ENCODE measurements at places on chromosomes 3 and 15.

- DNase-seq, result no peak
Observed at GRCh38 chr15:50050986-50051743, 67.9 kb downstream of the ATP8B4 start.

DNA sequence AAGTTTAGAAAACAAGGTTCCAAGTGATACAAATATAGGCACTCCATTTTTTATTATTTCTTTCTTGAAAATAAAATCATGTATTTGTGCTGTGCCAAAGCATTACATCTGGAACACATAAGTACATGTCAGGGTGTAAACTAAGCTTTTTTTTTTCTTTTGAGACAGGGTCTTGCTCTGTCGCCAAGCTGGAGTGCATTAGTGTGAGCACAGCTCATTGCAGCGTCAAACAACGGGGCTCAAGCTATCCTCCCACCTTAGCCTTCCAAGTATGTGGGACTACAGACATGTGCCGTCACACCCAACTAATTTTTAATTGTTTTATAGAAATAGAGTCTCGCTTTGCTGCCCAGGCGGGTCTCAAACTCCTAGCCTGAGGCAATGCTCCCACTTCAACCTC, 9.0 kb downstream of the SPATA12 start:
- DNase-seq, result no peak

DNA sequence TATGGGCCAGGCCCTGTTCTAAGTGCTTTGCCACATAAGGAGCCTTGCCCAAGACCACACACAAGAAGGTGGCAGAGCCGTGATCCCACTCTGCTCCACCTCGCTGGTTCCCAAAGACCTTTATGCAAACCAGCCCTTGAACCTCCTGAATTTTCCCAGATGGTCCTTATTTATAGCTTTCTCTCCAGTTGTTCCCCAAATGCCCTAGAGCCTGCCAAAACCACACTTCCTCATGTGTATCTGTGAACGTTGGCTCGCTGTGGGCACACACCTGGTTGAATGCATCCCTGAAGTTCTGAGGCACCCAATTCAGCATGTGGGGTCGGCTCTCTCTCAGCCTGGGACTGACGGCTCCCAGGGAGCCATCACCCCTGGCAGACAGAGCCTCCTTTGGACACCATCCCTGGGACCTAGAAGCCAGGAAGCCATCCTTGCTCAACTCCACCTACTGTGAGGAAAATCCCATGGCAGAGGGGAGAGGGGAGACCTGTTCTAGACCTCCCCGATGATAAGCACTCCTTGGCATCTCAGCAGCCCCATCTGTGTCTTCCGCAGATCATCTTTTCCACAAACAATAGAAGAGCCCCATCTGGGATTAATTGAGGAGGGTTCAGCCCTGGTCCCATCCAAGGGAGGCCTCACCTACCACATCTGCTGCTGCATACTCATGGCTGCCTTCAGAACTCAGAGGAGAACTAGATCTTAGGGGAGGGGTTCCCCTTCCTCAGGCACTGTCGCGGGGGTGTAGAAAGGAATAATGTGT, 42.3 kb upstream of the LIMD1 start:
- DNase-seq, result no peak

DNA sequence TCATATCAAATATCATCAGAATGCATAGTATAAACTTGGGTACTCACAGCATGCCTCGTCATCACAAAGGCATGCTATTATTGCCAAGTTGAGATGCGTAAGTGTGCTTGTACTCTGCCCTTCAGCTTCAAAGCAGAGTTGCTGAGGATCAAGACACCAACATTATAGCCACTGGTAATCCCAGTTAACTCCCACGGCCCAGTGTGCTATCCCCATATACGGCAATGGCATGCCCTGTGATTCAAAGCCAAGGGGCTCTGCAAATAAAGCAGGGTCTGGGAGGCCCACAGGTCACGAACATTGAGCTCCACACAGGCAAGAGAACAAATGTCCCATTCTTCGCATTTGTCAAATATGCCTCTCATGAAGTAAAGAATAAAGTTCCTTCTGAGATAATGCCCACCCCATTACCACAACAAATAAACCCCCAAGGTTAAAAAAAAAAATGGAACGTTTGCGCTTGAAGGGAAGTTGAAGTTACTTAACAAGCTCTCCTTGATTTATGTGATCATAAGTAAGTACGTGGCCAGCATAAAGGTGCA, 298.1 kb upstream of the NECTIN3 start:
- peak; percentile 93 for DNase-seq

DNA sequence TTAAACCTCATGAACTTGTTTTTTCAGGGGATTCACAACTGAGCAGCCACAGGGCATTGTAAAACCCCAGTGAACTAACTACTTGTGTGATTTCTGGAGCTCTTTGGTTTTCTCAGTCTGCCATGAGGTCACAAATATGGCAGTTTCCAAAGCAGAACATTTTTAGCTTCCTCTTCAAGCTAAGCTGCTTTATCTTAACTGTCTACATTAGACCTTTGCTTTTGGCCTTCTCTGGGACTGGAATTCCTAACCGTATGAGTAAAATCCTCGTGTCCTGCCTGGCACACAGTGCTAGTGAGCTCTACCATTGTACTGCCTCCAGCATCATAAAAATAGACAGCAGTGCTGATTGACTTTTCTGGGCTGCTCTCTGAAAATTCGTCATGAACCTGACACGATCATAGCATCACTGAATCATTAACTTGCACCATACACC, 22.1 kb downstream of the CDIN1 start:
- DNase-seq, result no peak

DNA sequence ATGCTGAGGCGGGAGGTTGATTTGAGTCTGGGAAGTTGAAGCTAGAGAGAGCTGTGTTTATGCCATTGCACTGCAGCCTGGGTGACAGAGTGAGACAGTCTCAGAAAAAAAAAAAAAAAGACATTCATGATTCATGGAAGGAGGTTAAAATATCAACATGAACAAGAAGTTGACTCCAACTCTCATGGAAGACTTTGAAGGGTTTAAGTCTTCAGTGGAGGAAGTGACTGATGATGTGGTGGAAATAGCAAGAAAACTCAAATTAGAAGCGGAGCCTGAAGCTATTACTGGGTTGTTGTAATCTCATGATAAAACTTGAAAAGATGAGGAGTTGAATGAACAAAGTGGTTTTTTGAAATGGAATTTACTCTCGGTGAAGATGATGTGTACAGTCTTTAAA, 491.8 kb downstream of the SQOR start:
- DNase-seq, result no peak

DNA sequence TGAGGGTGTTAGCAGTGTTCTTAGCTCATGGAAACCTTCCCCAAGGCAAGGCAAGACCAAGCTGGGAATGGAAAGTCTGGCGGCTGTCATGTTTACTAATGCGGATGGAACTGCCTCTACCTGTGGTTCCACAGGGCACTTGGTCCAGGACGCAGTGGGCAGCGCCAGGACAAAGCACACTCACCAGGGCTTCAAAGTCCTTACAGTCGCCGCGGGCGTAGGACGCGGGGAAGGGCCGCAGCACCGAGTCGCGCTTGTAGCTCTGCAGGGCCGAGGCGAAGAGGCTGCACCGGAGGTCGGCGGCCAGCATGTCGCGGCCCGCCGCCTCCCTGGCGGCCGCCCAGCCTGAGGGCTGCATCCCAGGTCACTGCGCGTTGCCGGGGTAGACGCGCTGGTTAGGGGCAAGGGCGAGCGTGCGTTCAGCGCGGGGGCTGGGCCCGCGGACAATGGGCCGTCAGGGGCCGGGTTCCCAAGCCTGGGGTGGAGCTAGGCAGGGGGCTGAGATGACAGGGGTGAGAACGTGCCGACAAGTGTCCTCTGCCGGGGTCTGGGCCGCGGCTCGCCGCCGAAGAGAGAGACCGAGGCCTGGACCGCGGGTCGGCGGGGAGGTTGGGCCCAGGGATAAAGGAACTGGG, 497 bp downstream of the PARP16 start:
- no peak for DNase-seq

DNA sequence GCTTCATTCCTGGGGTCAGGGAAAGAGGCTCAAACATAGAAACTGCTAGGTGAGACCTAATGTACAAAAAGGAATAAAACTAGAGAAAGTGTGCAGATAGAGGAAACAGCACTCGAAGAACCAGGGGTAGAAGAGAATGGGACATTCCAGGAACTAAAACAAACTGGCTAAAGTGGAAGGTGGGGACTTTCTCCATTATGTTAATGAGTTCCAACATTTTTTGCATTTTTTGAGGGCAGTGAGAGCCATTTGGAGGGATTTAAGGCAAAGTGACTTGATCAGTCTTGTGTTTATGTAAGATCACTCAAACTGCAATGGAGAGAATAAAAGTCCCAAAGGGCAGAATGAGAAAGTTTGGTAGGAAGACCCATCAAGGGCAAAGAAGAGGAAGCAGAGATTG, 20.6 kb upstream of the SLC4A7 start:
- no peak for DNase-seq

DNA sequence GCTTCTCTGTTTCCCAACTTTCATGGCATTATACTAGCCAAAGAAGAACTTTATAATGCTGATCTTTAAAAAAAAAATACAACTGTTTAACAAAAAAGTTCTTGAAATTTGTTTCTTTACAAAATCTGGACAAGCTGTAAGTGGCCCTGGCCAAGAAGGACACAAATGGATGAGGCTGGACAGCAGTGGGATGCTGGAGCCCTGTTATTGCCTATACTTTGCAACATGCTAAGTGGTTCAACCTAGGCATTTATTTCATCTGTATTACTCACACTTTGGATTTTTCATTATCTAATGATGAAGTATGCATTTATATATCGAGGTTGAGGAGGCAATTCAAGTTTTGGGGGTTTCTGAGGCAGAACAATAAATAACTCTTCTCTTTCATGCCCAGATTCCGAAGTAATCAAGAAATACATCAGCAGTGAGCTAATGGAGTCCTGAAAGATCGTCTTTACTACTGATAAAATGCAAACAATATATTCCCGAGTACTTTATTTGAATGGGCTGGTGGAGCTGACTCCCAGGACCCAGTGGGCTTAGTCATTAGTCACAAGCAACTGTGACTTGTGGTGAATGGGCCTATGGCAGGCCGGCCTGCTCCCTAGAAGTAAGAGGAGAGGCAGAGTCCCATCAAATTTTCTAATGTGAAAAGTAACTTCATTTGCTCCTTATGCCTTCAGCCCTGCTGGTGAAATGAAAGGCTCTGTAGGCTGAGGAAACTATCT, 177.3 kb upstream of the DPH6 start:
- no peak for DNase-seq

GRCh38 chr15:22958487-22959280, 21.5 kb downstream of the CYFIP1 start:
- no peak for DNase-seq

DNA sequence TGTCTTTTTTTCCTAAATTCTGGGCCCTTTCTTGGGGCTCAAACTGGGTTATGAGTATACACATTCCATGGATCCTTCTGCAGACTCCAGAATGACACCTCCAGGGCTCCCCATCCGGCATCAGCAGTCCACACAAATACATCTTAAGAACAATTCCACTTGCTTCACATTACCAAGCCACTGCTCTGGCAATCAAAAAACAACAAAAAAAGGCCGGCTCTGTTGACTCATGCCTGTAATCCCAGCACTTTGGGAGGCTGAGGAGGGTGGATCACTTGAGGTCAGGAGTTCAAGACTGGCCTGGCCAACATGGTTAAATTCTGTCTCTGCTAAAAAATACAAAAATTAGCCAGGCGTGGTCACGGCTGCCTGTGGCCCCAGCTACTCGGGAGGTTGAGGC, 49.9 kb upstream of the LPP start:
- no peak for DNase-seq

- DNase-seq, result no peak
Observed at GRCh38 chr3:38805004-38805403, 11.0 kb downstream of the SCN10A start.
